ENCODE measurements at places on chromosomes 6 and 20.

DNA sequence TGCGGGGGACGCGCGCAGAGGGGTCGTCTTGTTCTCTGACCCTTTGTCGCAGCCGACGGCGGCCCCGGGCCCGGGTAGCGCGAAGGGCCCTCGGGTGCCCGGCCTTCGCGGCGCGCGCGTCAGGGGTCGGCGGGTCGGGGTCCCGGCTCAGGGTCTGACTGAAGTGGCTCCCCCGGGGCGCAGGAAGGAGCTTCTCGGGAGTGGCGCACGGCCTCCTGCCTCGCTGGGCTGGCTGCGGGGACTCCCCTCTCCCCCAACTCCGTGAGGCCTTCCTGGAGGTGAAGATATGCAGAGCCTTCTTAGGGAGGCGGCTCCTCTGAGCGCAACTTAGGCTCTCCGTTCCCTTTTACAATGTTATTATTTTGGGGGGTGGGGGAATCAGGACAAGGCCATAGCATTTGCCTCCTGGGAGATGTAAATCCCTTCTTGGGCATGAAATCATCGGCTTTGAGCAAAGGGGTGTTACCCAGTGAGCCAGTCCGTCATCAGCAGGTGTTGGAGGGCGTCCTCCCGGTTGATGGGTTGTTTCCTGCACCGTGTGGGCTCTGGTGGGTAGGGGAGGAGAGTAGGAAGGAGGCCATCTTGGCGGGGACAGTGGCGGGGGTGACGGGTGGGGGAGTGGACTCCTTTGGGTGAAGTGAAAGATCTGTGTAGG lies 523 bp downstream of the CDS2 start:
- DNase-seq = no peak

- no peak for DNase-seq
Measured at GRCh38 chr6:163955756-163956155, 541.2 kb downstream of the QKI start.

DNA sequence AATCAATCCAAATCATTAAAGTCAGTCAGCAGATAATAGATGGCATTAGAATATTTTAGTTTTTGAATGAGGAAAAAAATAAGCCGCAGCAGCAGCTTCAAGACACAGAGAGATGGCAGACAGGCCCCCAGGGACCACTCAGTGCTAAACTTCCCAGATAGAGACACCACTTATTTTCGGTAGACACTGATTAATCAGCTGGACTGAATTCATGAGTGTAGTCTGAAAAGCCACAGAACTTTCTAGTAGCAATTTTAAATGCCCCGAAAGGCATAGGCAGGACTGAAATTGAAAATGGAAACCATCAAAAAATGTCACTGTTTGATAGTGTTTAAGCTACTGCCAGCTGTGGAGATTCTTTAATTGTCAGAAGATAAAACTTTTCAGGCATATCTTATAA lies 3.1 kb upstream of the CLDN20 start:
- no peak for DNase-seq

DNA sequence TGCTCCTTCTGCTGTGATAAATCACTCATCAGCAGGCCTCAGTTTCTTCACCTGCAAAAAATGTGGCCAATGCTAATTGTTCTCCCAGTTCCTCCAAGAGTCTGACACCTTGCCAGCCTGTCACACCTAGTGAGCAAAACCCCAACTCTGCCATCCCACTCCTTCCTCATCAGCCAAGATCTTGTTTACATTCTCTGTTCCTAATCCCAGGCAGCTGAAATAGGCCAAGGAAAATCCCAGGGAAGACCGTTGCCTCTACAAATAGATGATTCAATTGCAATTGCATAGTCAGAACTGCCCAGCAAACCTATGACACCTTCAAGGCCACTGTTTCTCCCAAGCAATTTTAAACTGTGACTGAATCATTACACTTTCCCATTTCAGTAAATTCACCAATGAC lies 78.7 kb downstream of the GMDS start:
- no peak for DNase-seq

DNA sequence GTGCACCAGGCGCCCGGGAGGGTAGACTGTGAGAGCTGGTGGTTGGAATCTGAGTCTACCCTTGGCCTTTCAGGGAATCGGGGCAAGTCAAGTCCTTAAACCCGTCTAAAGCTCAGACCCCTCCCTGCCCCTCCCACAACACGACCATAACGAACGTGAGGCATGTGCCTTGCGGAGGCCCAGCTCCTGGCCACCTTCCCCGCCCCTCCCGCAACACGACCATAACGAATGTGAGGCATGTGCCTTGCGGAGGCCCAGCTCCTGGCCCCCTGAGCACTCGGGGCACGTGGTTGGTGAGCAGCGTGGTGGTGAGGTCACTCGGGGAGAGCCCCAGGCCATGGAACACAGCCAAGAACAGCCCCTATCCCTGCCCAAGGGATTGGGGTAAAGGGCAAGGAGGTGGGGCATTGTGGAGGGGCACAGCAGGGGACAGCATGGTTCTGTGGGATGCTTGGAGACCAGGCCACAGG lies 132.2 kb downstream of the TAF4 start:
- DNase-seq = no peak

- peak; percentile 59 for DNase-seq
Measured at GRCh38 chr6:11921017-11921438, 91.1 kb upstream of the HIVEP1 start.

GRCh38 chr6:35562060-35562459 lies 49.4 kb upstream of the TULP1 start:
- DNase-seq = no peak

GRCh38 chr6:19042420-19042819 lies 655.3 kb downstream of the RNF144B start:
- DNase-seq = no peak

DNA sequence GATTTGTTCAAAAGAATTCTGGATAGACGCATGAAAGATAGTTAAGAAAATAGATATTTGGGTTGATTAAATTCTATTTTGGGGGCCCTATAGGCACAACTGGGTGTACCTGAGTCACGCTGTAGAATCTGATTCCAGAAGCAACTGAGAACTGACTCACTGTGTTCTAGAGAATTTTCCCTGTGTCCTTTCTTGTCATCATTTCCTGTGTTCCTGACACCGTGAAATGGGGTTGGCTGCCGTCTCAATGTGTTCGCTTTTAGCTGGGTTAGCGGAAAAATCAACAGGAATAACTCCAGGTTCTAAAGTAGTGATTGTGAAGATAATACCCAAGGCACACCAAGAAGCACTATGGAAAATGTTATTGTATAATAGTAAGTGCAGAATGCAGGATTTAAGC lies 5.0 kb downstream of the GCNT2 start:
- DNase-seq = no peak

DNA sequence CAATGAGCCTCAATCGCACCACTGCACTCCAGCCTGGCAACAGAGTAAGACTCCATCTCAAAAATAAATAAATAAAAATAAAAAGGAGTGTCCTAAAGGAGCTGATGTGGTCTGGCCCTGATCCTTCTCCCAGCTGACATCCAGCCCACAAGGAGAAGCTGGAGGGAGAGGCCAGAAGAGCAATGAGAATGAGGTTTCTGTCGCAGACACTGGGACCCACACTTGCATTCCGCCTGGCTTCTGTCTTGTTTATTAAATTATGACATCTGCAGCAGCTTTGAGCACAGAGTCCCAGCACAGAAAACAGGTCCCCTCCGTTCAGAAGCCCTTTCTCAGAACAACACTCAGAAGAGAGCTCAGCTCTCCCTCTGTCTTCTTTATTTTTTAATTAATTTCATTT lies 10.3 kb upstream of the E2F1 start:
- no peak for DNase-seq

- DNase-seq = no peak
Measured at GRCh38 chr6:11964729-11965335, 47.3 kb upstream of the HIVEP1 start.

DNA sequence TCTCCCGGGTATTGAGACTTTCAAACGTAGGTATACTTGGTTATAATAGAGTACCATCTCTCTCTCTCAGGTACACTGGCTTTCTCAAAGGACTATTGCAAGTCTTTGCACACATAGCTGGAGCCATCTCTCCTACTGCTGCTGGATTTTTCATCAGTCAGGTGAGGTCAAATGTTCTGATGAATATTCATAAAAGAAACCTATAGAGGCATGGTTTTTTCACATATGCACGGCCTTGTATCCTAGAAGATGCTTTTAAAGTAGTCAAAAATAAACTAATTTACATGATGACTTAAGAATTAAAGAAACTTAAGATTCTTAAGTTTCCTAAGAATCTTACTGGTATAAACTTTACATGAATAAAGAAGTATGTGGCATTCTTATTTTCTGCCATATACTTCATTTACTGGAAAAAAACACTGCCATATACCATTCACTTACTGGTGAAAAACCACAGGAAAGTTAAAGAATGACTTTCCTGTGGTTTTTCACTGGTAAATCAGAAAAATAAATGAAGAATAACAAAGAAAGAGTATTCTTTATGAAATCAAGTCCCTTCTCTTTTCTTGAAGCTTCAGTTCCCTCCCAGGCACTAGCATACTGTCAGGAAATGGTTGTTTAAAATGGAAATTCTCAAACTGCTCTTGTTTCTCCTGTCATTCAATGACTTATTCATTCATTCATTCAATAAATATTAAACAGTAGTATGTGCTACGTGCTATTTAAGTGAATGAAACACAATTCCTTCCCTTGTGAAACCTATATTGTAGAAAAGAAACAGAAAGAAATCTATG lies 23.5 kb downstream of the SLC17A4 start:
- no peak for DNase-seq

- DNase-seq = peak; percentile 29
Measured at GRCh38 chr6:1129131-1129530, 182.8 kb upstream of the FOXQ1 start.

- DNase-seq = no peak
Measured at GRCh38 chr6:87922196-87922946, 125.3 kb upstream of the SPACA1 start.

- DNase-seq = no peak
Measured at GRCh38 chr6:16621002-16621401, 140.3 kb downstream of the ATXN1 start.

- peak; percentile 63 for DNase-seq
Measured at GRCh38 chr6:43702534-43703440, 15.2 kb upstream of the MRPS18A start.

- no peak for DNase-seq
Measured at GRCh38 chr6:99614430-99615186, 8.0 kb downstream of the PRDM13 start.

DNA sequence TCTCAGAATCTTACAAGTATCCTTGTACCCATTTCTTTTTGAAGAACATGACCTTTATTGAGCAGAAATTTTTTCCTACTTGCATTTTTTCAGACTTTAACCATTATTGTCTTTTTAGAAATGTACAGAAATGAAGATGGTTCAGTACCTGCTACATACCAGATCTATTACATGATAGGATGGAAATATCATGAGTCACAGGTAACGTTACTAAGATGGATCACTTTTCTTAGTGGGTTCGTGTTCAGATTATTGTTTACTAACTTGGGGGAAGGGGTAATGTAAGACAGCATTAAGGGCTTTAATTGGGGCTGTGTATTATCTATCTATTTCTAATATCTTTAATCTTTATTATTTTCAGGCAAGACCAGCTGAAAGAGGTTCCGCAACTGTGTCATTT lies 31.9 kb downstream of the NDUFAF5 start:
- DNase-seq = no peak

- no peak for DNase-seq
Measured at GRCh38 chr20:19761326-19761725, 3.3 kb downstream of the RIN2 start.

- DNase-seq = no peak
Measured at GRCh38 chr20:17587824-17588223, 17.9 kb downstream of the DSTN start.

- DNase-seq = no peak
Measured at GRCh38 chr6:128337619-128338018, 182.8 kb downstream of the PTPRK start.

- no peak for DNase-seq
Measured at GRCh38 chr6:69584536-69584912, 212.3 kb downstream of the LMBRD1 start.

- no peak for DNase-seq
Measured at GRCh38 chr6:73801652-73802268, 105.8 kb downstream of the CD109 start.

DNA sequence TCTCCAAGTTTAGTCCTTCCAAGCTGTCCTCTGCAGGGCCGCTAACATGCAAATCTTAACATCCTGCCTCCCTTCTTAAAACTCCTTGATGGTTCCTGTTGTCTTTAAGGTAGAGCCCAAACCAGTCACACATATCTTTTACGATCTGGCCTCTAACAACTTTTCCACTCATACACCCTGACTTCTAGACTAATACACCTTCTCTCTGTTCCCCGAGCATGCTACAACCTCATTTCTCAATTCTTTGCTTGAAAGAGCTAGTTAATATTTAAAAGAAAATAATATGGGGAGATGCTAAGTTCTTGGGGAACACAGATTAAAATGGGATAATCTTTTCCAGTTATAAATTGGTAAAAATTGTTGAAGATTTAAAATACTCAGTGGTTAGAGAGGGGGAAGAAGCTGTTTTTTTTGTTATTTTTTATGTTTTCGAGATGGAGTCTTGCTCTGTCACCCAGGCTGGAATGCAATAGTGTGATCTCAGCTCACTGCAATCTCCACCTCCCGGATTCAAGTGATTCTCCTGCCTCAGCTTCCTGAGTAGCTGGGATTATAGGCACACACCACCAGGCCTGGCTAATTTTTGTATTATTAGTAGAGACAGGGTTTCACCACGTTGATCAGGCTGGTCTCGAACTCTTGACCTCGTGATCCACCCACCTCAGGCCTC lies 250.7 kb downstream of the MAFB start:
- DNase-seq = no peak

GRCh38 chr20:63016514-63017075 lies 9.8 kb upstream of the BHLHE23 start:
- no peak for DNase-seq

GRCh38 chr6:11381801-11382513 lies 149.5 kb upstream of the NEDD9 start:
- no peak for DNase-seq

- no peak for DNase-seq
Measured at GRCh38 chr6:53616450-53617357, 48.9 kb downstream of the KLHL31 start.

GRCh38 chr20:12466915-12467314 lies 541.9 kb upstream of the SPTLC3 start:
- DNase-seq = no peak

GRCh38 chr6:140285998-140286690 lies 911.7 kb upstream of the CITED2 start:
- no peak for DNase-seq

GRCh38 chr6:139923964-139924475 lies 549.6 kb upstream of the CITED2 start:
- DNase-seq = no peak

DNA sequence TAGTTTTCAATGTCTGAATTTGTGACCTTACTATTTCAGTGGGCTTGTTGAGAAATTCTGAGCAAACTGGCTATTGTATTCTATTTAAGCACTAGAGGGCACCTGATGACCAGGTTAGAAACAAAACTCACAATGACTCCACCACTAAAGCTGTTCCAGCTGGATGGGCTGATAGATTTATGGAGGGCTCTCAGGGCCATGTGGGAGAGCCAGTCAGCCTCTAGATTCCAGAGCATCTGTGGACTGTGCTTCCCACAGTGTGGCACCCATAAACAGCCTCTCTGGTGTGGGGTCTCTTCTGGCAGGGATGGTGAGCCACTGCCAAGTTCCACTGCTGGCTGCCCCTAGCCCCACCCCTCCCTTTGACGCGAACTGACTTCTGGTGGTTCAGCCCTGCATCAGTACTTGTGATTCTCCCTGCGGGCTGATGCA lies 29.2 kb downstream of the C6orf58 start:
- DNase-seq = peak; percentile 11
